Cardiac muscle cell (in vitro differentiated cells and primary cell): ENCODE measurements at places on chromosomes 1 and 21.

DNA sequence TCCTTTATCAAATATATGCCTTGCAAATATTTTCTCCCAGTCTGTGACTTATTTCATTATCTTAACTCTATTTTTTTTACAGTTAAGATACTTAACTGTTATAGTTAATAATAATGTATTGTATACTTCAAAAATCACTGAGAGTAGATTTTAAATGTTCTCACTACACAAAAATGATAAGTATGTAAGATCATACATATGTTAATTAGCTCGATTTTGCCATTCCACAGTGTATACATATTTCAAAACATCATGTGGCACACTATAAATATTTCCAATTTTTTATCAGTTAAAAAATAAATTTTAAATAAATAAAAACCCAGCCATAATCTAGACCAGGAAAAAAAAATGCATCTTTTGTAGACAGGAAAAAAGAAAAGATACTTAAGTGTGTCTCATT, 27.2 kb downstream of the CTTNBP2NL start:
- no peak for DNase-seq

- DNase-seq: no peak
Measured at GRCh38 chr1:205353612-205354011, 3.1 kb downstream of the KLHDC8A start.

DNA sequence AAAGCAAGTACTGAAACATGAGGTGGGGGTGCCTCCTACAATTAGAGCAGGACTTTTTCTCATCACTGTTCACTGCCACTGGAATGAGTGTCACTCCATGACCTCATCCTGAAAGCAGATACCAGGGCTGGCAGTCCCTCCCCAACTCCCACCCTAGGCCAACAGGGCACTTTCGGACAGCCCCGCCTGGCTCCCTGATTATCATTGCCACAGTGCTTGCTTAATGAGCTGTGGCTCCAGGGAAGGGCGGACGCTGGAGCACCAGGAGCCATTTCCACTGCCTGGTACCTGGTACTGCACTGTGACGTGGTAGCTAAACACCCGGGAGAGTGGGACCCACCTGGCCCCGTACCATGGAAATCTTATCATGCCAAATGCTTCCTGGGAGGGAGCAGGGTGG, 22.3 kb downstream of the SLC9A1 start:
- no peak for DNase-seq

- no peak for DNase-seq
Measured at GRCh38 chr1:244226435-244226834, 175.4 kb downstream of the ZBTB18 start.

DNA sequence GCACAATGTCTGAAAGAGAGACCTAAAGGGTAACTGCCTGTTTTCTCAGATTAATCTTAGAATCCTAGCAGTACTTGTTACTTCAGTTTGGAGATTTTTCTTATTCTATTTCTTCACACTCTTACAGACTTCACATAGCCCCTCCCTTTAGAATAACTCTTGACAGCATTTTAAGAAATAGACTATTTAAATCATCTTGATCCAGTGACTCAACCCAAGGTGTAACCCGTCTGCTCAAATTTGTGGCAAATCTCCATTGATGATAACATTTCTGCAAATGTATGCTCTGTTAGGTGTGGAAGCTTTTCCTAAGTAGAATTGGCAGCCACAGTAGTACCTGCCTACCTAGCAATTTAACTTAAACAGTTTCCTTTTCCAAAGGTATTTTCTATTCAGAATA, 391.2 kb downstream of the DISC1 start:
- DNase-seq: no peak

- DNase-seq: peak; percentile 99
Measured at GRCh38 chr1:8211883-8212579, 105.9 kb upstream of the SLC45A1 start.
